ENCODE measurements at places on chromosomes 3 and 15.

- no peak for DNase-seq
Measured at GRCh38 chr3:169349622-169349942, 313.9 kb downstream of the MECOM start.

- no peak for DNase-seq
Measured at GRCh38 chr15:96408591-96409183, 78.2 kb downstream of the NR2F2 start.

DNA sequence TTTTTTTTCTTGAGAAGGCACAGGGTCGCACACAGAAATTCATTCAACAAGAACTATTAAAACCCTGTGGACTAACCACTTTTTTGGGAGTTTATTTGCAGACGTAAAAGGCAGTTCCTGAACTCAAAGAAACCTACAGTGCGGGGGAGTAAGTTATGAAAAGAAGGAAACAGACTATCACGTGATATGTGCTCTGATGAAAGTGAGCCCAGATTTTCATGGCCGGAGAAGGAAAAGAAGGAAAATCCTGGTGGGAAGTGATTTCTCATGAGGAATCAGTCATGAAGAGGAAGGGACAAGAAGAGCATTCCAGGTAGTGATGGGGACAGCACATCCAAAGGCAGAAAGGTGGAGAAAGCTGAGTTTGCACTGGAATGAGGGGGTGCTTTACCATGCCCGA, 26.1 kb downstream of the SEMA6D start:
- no peak for DNase-seq

GRCh38 chr3:72055436-72055835, 270.5 kb upstream of the PROK2 start:
- DNase-seq: no peak

GRCh38 chr3:144810160-144810559, 838.5 kb downstream of the DIPK2A start:
- no peak for DNase-seq
